Pulmonary artery endothelial cell (primary cell): ENCODE measurements at places on chromosomes 7 and 10.

DNA sequence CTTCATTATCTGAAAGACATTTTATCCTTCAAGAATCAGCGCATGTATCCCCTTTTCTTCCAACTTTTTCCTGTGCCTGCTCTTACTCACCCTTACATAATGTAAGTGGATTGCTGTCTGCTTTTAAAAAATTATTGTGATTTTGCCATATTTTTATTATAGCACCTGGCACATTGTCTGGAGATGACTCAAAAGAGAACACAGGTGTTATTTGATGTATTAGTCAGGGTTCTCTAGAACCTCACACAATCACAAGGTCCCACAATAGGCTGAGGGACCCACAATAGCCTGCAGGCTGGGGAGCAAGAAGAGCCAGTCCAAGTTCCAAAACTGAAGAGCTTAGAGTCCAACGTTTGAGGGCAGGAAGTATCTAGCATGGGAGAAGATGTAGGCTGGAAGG lies 390.0 kb downstream of the EXOC4 start:
- DNase-seq: no peak

- no peak for DNase-seq
These were observed 97.0 kb upstream of the PPIF start for GRCh38 chr10:79250259-79250658.

DNA sequence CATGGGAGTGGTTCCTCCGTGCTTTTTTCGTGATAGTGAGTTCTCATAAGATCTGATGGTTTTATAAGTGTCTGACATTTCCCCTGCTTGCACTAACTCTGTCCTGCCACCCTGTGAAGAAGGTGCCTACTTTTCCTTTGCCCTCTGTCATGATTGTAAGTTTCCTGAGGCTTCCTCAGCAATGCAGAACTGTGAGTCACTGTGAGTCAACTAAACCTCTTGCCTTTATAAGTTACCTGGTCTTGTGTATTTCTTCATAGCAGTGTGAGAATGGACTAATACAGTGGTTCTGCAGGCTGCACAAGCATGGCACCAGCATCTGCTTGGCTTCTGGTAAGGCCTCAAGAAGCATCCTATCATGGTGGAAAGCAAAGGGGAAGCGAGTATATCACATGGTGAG lies 1144.6 kb downstream of the SORCS3 start:
- DNase-seq: no peak

DNA sequence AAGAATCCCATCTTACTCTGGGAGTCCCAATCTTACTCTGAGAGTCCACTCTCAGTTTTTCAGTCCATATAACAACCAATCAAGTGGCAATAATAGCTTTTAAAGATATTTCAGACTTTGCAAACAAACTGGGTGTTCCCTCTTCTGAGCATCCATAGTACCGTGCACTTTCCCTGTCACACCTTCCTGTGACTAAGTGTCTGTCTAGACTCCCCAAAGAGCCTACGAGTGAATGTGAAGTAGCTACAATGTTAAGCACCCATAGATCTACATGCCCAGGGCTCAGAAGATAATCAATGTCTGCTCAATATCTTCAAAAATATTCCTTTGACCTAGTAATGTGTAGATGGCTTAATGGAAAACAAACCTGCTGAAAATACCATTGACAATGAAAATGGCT lies 95.6 kb upstream of the ASAH2 start:
- no peak for DNase-seq

DNA sequence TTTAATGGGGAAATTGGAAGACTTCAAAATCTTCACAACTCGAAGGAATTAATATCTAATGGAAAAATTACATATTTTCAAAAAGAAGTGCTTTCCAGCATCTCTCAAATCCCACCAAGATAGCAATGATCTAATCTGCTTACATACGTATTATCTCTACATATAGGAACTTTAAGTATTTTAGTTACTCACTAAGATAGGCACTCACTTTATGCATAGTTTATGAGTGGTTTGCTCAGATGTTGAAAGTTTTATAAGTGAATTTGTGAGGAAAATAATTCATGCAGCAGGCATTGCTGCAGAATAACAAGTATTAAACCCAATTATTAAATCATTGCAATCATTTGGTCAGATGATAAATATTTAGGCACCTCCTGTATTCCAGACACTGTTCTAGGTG lies 2.3 kb upstream of the CYTH3 start:
- DNase-seq: no peak

- no peak for DNase-seq
These were observed at the start of gene LAMB1 for GRCh38 chr7:108002726-108003598. Gene LAMB1 (minus strand): TSS chr7:108003161. CDS start chr7:108002885, 276 bp downstream.

GRCh38 chr7:76364198-76364584 lies 5.4 kb upstream of the YWHAG start:
- no peak for DNase-seq

- no peak for DNase-seq
These were observed 1.1 kb upstream of the ASB10 start for GRCh38 chr7:151188252-151188542.

DNA sequence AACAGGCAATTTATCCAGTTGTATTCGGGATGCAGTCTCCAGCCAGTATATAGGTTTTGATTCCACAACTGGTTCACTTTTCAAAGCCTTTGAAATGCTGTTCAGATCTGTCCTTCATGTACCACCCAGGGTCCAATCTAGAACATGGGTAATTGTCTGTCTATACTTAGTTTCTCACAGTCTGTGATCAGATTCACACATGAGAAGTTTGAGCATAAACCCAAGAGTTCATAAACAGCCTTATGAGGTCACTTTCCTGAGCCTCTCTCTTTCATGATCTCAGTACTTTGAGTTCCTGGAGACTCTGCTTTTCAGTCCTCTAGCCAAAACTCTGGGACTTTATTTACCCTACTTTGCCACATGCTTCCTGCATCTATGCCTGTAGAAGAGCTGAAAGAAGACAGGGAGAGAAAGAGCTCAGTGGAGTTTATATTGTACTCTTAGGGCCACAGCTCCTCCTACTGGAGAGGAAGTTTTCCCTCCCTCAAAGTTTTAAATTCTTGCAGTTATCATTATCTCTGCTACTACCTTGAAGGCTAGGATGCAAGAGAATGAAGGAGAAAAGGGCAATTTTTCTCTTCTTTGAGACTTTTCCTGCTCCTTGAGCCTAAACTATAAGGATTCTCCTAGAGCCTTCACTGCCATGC lies 172.0 kb downstream of the ZEB1 start:
- peak; percentile 11 for DNase-seq

GRCh38 chr10:48656914-48657305 lies 27.8 kb upstream of the WDFY4 start:
- no peak for DNase-seq

DNA sequence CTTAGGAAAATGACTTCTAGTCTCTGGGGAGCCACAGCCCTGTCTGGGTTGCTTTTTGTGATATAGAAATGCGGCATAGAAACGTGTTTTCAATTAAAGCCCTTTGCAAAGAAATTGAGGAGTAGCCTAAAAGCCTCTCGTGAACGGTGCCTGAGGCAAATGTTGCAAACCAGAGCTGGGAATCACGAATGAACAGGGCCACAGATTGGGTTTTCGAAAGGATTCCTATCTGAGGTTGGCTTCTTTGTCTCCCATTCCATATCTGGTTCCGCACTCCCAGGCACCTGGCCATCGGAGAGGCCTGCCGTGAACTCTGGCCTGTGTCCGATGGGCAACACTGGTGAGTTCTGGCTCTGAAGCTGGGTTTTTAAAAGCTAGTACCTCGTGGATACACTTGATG lies 221.6 kb downstream of the TCF7L2 start:
- no peak for DNase-seq

DNA sequence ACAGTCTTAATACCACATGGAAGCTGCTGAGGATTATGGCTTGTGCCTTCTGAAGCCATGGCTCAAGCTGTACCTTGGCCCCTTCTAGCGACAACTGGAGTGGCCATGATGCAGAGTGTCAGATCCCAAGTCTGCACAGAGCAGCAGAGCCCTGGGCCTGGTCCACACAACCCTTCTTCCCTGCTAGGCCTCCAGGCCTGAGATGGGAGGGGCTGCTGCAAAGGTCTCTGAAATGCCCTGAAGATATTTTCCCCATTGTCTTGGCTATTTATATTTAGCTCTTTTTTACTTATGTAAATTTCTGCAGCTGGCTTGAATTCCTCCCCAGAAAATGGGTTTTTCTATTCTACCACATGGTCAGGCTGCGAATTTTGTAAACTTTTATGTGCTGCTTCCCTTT lies 804.6 kb upstream of the ZWINT start:
- DNase-seq: no peak

DNA sequence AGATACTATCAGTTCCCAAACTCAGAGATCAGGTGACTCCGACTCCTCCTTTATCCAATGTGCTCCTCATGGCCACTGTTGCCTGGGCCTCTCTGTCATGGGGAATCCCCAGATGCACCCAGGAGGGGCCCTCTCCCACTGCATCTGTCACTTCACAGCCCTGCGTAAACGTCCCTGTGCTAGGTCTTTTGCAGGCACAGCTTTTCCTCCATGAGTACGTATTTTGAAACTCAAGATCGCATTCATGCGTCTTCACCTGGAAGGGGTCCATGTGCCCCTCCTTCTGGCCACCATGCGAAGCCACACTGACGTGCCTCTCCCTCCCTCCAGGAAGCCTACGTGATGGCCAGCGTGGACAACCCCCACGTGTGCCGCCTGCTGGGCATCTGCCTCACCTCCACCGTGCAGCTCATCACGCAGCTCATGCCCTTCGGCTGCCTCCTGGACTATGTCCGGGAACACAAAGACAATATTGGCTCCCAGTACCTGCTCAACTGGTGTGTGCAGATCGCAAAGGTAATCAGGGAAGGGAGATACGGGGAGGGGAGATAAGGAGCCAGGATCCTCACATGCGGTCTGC lies 162.2 kb downstream of the EGFR start:
- DNase-seq: no peak

DNA sequence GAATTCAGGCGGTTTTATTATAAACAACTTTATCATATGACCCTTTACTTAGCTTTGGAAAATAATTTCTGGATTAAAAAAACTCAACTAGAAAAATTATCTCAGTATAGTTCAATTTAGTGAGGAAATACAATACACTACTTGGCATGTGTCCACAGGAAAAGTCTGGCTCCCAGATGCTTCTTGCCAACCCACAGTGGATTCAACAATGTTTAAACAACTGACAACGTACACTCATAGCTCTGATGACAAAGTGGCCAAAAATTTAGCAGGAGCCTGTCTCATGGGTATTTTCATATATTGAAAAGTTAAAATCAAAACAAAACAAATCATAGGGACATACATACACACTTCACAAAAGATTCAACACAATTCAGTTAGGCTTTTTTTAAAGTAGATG lies 158.8 kb downstream of the SKAP2 start:
- peak; percentile 91 for DNase-seq

GRCh38 chr10:11663763-11664555 lies 52.5 kb upstream of the USP6NL start:
- DNase-seq: no peak

DNA sequence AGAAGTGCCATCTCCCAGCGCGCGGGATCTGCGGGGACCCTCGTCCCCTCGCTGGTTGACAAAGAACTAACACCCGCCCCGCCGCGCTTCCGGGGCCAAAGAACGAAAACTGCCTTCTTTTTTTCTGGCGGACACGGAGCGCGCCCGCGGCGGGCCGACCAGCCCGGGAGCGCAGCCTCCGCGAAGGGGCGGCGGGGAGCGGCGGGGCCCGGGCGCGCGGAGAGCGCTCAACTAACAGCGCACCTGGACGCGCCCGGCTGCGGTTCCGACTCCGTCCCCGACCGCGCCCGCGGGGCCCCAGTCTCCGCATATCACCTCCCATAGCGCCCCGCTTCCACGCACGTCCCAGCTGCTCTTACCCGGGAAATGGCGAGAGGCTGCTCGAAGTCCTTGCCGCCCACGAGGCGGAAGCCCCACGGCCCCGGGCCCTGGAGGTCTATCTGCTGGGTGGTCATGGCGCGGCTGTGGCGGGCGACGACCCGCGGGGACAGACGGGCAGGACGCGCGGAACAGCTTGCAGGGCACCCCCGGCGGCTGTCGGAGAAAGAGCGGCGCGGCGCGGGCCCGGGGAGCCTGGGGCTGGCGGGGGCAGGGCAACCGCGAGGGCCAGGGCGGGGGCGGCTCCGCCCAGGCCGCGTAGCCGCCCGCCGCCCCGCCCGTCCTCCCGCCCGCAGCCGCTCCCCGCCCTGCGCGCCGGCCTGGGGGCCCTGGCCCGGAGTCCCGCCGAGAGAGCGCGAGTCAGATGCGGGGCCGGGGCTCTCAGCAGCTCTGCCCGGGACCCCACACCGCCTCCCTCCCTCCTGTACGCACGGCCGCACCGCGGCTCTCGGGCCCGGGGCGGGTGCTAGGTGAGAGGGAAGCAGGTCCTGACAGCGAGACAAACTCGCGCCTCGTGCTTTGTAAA lies at the start of gene PDLIM1:
Gene PDLIM1 (minus strand): TSS at position 543 of the 904 bp plus-strand sequence. CDS start 88 bp downstream, at position 455.
- no peak for DNase-seq

GRCh38 chr10:32374605-32375004 lies 27.6 kb upstream of the EPC1 start:
- DNase-seq: no peak
